NK-92 treated with Interleukin-12 subunit alpha and Interleukin-12 subunit beta, amount 100 ng/mL, for 24 hours (cell line): ENCODE measurements at places on chromosomes 3 and 15.

- no peak for DNase-seq
These were observed 25.3 kb upstream of the AGBL1 start for GRCh38 chr15:86054338-86054737.

GRCh38 chr3:101902041-101902440 lies 52.7 kb downstream of the NFKBIZ start:
- DNase-seq, result no peak

DNA sequence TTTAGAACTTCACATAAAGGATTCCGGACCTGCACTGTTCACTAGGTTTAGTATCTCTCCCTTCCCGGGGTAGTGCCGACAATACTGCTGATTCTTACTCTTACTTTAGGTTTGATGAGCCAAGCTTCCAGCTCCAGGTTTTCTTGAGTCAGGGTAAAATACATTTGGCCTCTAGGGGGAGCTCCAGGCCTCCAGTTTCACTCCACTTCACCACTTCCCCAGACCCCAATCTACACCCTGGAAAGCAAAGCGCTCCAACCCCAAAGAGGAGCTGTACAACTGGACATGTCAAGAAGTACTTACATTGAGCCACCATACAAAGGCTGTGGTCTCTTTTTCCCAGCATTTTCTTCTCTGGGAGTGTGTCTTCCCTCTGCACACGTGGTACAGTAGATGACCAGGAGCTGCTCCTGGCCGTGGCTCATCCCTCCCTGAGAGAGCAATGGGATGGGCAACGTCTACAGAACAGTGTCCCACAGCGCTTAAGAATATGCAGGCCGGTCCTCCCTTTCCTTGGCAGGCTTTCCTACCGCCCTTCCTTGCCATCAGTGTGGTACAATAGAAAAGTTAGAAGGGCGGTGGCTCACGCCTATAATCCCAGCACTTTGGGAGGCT lies 93.9 kb upstream of the CCDC80 start:
- peak; percentile 42 for DNase-seq

DNA sequence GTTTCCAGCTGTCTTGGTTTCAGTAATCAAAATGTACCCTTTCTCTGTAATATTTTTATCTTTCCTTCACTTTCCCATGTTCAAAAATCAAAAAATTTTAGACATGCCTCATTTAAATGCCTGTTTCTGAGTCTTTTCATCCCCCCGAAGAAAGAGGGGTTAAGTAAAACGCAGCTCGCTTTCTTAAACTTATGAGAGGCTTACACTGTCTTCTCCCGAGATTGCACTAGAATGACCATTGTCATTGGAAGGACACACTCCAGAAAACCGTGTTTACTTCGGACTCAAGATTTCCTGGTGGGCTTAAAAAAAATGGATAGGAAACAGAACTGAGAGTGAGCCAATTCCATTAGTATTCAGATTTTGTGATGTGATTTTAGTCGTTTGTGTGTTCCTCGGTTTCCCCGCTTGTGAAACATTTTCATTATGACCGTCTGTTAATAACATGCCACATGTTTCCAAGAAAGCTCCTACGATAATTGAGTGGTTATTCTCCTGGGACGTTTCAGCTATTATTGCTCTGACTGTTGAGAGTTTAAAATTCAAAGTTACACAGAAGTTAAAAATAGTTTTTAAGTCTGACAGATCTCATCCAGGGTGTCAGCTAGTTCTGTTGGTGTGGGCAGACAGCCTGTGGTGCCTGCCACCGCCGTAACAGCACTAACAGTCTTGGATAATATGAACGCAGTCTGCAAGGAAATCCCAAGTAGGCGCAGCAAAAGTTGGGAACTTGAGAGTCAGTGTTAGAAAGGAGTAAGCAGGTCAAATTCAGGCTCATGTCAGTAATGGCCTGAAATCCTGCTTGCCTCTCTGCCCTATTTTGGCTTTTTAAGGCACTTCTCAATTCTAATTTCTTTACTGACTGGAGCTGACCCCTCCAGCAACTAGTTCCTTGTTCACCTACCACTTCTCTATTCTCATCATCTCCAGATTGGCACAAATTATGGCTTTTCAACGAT lies 1.5 kb downstream of the CRYBG3 start:
- DNase-seq, result no peak

DNA sequence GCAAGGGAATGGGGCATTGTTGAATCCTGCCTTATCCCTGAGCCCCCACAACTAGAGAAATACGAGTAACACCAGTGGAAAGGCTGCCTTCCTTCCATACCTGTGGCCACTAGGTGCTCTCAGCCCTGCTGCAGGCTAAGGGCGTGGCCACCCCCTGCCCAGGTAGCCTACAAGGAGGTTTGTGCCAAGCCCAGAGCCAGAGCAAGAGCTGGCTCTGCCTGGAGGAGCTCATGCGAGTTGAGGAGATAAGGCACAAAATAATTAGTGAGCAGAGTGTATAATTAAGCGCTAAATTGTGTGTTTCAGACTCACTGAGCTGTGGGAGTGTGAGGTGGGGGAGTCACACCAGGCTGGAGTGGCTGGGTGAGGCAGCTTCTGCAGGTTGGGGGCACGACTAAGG lies 49.2 kb downstream of the TPRA1 start:
- no peak for DNase-seq

GRCh38 chr3:69370901-69371301 lies 15.0 kb downstream of the FRMD4B start:
- no peak for DNase-seq

DNA sequence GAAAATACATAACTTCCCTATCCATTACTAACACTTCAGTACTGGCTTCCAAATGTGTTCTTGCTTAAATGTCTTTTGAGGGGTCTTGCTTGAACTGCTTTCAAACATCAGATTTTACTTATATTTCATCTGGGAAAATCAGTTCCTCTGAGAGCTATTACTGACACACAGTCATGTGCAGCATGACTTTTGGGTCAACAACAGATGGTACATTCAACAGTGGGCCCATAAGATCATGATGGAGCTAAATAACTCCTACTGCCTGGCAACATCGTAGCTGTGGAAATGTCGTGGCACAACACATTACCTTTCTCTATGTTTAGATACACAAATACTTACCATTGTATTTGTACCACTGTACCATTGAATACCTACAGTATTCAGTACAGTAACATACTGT lies 43.8 kb downstream of the WWTR1 start:
- no peak for DNase-seq

DNA sequence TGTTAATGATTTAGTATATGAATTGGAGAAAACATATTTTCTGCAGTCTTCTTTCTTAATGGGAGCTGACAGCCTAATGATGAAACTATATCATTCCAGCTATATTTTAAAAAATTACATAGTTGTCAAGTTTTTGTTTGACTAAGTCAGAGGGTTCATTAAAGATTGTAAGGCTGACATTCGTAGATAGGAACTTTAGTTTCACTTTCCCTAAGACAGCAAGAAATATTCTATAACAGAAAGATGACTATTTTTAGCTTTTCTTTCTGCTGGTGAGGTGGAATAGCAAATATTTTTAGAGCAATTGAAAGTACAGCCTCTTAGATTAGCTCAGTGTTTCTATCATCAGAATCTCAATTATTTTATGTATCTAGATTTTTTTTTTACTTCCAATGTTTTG lies 60.2 kb downstream of the PIAS1 start:
- DNase-seq, result no peak

- no peak for DNase-seq
These were observed 215.2 kb upstream of the PRICKLE2 start for GRCh38 chr3:64440498-64440897.

GRCh38 chr3:40971191-40972168 lies 227.8 kb upstream of the CTNNB1 start:
- DNase-seq, result peak; percentile 67

DNA sequence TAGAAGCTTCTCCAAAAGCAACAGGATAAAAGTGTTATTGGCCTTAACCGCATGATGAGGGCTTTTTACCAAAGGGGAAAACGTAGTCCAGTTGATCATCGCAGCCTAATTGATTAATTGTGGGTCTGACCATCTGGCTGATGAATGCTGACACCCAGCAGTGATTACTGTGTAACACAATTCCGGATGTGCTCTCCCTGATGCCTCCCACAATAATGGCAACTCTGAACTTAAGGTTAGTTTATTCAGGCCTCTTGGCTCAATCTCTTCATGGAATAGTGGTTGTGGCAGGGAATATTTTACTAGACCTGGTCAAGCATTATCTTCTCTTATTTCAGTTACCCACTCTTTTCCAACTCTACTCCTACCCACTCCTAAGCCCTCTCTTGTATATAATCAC lies 332.9 kb downstream of the TIGIT start:
- DNase-seq, result no peak
